ENCODE measurements at places on chromosomes 6 and 20.

DNA sequence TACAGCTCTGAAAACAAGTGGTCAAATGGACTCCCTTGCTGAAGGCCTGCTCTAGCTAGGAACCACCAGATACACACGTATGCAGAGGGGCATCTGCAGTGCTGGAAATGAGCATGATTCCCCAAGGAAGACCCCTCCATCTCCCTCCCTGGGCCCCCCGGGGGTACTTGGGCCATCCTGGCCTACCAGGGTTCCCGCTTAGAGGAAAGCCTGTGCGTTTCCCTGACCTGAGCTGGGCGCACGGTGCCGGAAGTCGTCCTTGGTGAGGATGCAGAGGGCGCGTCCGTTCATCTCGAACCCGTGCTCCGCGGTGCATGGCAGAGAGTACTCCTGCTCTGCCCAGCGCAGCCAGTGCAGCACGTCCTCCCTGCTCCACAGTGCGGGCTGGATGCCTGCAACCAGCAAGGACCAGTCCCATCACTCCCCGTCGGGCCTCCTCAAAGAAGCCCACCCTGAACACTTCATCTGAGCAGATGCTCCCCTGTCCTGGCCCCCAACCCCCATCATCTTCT, 11.8 kb downstream of the ETV7 start:
- DNase-seq: no peak

DNA sequence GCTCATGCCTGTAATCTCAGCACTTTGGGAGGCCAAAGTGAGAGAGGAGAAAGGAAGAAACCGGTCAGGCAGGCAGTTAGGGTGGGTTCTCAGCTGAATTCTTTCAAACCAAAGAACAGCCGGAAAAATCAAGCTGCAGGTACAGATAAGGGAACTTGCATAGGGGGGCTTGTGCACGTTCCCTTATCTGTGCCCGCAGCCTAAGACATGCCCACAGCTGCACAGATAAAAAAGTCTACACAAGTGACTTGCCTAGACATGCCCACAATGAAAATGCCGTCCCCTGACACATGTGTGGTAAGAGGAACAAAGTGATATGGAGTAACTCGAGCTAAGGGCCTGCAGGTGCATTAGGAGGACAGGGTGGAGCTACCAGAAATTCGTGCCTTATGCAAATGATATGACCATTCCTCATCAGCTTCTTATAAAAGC, 175.8 kb upstream of the SALL4 start:
- no peak for DNase-seq

GRCh38 chr6:40325791-40326190, 261.4 kb downstream of the LRFN2 start:
- DNase-seq: peak; percentile 62

- DNase-seq: peak; percentile 66
Measured at GRCh38 chr6:157281570-157281969, 41.7 kb downstream of the TMEM242 start.
